AG08396 (cell line): ENCODE measurements at places on chromosomes 4 and X.

DNA sequence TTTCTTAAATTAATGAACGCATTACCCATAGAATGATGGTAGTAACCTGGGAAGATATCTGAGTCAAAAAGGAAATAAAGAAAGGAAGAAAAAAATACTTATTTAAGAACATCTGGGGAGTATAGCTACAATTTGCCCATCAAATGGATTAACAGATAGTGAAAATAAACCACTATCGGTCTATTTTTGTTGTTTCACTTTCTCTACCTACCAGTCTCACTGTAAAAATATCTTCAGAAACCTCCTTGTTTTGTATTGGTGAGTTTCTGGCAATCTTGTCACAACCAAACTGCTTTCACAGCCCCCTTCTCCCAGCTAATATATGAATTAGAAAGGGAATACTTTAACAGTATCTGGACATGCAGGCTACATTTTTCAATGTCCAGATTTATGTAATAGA, 783.5 kb downstream of the STPG2 start:
- no peak for DNase-seq

DNA sequence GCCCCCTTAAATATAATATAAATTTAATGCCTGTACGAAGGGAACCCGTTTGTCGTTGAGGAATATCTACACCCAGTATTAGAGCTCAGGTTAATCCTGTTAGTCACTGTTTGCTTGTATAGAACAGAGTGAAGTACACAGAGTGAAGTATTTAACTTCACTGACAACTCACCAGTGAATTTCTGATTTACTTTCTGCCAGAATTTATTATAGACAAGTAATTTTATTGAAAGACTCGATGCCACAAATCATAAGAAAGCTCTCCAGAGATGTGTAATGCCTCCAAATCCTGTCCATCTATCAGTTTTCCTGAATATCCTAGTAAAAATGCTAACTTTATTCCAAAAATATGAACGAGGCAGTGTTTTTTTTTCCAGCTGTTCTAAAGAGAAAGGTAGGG, 1.6 kb downstream of the GAB1 start:
- no peak for DNase-seq

- DNase-seq: no peak
These were observed 184.8 kb downstream of the ARHGAP24 start for GRCh38 chr4:85659610-85660218.

- no peak for DNase-seq
These were observed 222.2 kb downstream of the KCNIP4 start for GRCh38 chr4:21726255-21726815.

DNA sequence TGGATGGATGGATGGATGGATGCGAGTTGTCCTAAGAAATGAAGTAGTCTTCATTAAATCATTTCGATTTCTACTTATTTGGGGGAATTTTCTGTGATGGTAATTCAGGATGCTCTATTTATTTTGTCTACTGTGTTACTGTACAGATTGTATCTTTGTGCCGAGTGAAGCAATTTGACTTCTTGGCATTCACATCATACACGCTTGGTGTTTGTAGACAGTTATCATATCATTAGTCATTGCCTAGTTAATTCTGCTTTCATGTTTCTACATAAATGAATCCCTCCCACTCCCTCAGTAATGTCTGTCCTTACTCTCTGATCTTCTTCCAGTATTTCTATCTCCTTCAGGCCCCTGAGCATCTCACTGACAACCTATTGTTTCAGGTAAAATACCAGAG, 64.0 kb downstream of the RASGEF1B start:
- no peak for DNase-seq

DNA sequence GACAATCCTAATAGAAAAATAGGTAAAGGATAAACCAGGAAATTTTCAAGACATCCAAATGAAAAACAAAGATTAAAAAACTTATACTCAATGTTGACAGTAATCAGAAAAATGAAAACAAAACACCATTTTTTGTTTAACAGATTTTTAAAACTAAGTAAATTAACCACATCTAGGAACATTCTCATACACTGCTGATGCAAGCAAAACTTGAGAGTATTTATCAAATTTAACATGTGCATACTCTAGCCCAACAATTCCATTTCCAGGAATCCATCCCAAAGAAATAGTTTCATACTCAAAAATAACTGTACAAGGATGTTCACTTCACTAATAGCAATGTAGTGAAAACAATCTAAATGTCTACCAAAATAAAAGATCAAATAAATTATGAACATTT, 11.5 kb downstream of the ANKRD17 start:
- DNase-seq: no peak

- no peak for DNase-seq
These were observed 740.1 kb downstream of the KLHL13 start for GRCh38 chrX:117376460-117376859.

DNA sequence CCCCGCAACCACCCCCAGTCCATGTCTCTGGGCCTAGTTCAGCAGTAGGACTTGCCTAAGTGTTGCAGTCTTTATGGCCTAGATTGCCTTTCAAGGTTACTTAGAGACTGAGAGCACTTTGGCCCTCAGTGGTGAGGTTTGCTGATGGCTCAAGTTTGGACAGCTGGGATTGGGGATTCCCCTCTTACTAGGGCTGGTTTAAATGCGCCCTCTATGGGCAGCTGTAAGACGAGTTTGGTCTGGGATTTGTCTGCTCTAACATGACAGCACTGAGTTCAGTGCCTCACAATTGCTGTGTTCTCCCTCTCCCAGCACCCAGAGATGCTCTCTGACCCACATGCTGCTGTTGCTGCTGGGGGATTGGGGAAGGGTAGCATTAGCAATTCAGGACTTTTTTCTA, 23.1 kb downstream of the DACH2 start:
- peak; percentile 7 for DNase-seq

DNA sequence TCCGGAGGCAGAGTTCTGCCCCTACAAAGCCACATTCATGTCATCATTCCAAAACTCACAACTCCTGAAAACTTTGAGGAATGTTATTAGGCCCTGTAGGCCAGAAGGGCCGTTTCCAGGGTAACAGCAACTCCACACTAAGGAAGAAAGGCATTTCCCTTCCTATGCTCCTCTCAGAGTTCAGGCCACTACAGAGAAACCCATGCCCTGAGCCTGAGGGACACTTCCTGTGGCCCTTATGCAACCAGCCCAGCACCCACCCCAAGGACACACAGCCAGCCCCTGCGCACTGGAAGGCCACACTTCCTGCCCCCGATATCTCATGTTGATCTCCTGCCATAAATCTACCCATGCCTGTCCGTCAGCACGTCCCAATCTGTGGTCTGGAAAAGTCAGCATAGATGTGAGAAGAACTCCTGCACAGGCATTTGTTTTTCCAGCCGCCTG, 289.3 kb downstream of the BCOR start:
- peak; percentile 65 for DNase-seq

- no peak for DNase-seq
These were observed 633 bp upstream of the TRIML2 start for GRCh38 chr4:188110036-188110435.

- DNase-seq: no peak
These were observed 930 bp downstream of the ZNF718 start for GRCh38 chr4:125091-125771.

DNA sequence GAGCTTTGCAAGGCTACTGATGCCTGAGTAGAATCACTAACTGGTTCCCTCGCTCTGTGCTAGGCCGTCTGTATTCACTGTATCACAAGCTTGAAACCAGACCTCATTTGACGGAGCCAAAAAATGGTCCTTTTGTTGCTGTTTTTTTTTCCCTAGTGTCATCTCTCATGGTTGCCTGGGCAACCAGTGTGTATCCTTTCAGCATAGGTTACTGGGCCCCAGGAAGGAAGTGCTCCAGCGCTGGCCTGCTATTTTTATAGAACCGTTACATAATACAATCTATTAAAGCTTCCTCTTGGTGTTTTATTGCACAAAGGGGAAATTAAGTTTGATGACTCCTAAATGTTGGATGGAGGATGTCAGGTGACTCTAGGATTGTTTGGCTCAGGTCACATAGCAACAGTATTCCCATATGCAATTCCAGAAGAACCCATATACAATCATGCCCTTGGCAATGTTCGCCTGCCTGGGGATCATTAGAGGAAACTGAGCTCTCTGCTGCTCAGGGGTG, 220.4 kb downstream of the SPRY1 start:
- DNase-seq: no peak

DNA sequence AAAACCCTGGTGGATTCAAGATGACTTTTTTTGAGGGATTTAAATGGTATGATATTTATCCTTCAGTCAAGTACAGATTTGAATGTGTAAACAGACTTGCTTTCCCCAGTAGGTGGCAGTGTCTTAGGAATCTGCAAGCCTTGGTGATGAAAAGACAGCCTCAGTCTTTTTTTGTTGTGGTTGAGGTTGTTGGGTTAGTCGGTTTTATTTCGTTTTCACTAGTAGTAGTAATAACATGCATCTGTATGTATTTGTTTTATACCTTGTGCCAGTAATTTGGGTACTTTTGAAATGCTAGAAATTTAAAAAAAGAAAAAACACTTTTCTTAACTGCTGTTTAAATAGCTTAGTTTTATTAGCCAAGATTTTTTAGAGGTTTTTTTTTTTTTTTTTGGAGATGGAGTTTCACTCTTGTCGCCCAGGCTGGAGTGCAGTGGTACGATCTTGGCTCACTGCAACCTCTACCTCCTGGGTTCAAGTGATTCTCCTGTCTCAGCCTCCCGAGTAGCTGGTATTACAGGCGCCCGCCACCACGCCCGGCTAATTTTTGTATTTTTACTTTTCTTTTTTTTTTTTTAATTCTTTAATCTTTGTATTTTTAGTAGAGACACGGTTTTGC, 39.2 kb downstream of the COPS4 start:
- peak; percentile 59 for DNase-seq

DNA sequence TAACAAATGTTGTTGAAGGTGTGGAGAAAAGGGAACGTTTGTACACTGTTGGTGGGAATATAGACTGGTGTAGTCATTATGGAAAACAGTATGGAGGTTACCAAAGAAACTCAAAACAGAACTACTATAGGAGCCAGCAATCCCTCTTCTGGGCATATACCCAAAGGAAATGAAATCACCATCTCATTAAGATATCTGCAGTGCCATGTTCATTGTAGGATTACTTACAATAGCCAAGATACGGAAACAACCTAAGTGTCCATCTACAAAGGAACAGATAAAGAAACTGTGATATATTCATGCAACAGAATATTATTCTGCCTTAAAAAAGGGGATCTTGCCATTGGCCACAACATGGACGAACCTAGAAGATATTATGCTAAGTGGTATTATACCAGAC, 22.2 kb downstream of the APBB2 start:
- no peak for DNase-seq

- DNase-seq: peak; percentile 60
These were observed 20.1 kb downstream of the ADRA2C start for GRCh38 chr4:3786196-3786869.

DNA sequence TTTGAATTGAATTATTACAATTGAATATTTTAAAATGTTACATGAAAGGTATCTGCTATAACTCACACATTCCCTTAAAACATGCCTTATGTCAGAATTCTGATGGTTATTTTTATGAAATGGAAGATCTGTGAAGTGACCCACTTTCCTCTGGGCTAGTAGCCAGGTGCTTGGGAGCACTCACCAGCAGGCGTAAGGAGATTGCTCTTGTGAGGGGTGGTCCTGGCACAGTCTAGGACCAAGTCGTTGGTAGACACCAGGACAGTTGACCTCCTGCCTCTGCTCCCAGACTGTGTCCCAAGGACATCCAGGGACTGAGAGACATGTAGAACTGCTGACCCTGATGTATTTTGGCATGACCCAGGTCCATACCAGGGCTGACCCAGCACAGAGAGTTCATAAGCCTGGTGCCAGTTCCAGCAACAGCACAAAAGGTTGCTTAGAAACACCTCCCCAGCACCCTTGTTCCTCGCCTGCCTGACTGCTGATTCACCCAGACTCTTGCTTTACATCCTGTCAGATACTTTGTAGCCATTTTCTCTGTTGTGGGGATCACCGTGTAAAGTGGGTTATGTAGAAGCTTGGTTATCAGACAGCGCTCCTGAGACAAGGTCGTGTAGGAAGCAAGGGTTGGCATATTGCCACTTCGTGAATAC, 48.5 kb downstream of the NELFA start:
- peak; percentile 29 for DNase-seq

DNA sequence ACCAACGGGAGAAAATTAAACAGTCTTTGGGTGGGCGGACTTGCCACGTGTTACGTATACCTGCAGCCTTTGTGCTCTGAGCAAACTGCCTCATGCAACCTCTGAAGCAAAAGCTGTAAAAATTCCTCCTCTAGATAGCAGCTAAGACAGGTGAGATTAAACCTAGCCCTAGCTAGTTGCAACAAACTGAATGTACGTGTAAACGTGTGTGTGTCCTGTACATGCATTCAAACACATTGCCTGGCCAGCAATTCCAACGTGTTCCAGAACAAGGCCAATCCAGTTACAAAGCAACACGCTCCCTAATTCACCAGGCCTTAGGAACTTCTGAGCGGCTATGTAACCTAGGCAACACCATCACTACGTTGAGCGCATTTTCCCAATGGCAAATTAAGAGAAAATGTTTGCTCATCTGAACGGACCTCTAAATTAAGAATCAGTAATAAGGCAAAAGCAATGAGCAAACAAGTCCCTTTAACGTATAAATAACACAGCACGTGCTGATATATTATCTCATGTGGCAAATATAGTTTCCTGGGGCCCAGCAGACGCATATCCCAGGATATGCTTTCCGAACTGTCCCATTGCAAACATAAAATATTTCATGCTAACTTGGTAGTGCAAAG, 792 bp downstream of the PPID start:
- DNase-seq: peak; percentile 53

DNA sequence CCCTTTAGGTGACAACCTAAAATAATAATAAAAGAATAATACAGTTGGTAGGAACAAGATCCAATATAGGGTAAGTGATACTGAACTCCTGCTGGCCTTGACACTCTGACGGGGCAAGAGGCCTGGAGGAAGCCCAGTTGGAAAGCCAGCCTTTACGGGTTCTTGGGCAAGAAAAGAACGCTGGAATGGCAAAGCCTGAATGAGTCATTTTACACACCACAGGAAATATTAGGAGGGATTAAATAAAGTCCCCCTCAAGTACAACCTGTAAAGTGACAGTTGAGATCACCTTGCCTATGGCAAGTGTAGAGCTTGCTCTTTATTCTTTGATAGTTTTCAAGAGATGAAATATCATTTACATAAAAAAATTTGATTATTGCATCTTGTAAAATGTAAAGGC, 244.5 kb upstream of the TLL1 start:
- DNase-seq: no peak

- no peak for DNase-seq
These were observed 31.6 kb downstream of the CD40LG start for GRCh38 chrX:136679531-136679930.
